ENCODE measurements at places on chromosomes 3 and 15.

GRCh38 chr3:172750069-172750367 lies 508 bp upstream of the ECT2 start:
- DNase-seq, result peak; percentile 1

DNA sequence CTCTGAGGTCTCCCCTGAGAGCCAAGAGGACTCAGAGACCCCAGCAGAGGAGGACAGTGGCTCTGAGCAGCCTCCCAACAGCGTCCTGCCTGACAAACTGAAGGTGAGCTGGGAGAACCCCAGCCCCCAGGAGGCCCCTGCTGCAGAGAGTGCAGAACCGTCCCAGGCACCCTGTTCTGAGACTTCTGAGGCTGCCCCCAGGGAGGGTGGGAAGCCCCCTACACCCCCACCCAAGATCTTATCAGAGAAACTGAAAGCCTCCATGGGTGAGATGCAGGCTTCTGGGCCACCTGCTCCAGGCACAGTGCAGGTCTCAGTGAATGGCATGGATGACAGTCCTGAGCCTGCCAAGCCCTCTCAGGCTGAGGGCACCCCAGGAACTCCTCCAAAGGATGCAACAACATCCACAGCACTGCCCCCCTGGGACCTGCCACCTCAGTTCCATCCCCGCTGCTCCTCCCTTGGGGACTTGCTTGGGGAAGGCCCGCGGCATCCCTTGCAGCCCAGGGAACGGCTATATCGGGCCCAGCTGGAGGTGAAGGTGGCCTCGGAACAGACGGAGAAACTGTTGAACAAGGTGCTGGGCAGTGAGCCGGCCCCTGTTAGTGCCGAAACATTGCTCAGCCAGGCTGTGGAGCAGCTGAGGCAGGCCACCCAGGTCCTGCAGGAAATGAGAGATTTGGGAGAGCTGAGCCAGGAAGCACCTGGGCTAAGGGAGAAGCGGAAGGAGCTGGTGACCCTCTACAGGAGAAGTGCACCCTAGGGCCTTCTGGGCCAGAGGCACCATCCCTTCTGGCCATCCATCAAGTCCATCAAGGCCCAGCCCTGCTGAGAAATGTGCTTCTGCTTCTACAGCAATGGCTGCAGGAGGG lies 23.6 kb downstream of the PLEKHO2 start:
- DNase-seq, result no peak

GRCh38 chr3:122931636-122932035 lies 95.9 kb downstream of the SEMA5B start:
- no peak for DNase-seq

GRCh38 chr3:108133048-108133369 lies 42.2 kb upstream of the CD47 start:
- DNase-seq, result no peak

DNA sequence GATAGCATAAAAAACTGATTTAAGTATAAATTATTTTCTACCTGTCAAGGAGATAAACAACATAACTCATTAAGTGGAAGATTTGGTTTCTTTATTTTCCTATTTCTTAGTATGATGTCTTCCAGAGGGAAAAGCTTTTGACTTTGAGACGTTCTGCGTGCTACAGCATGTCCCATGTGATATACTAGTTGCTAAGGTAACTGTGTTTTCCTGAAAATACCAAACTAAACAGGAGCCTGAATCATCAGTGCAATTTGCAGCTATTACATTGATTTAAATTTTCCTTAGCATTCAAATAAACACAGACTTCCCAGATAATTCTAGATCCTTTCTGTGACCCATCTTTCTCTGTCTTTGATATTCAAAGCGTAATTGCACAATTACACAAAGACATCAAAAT lies 117.7 kb upstream of the P2RY1 start:
- no peak for DNase-seq

DNA sequence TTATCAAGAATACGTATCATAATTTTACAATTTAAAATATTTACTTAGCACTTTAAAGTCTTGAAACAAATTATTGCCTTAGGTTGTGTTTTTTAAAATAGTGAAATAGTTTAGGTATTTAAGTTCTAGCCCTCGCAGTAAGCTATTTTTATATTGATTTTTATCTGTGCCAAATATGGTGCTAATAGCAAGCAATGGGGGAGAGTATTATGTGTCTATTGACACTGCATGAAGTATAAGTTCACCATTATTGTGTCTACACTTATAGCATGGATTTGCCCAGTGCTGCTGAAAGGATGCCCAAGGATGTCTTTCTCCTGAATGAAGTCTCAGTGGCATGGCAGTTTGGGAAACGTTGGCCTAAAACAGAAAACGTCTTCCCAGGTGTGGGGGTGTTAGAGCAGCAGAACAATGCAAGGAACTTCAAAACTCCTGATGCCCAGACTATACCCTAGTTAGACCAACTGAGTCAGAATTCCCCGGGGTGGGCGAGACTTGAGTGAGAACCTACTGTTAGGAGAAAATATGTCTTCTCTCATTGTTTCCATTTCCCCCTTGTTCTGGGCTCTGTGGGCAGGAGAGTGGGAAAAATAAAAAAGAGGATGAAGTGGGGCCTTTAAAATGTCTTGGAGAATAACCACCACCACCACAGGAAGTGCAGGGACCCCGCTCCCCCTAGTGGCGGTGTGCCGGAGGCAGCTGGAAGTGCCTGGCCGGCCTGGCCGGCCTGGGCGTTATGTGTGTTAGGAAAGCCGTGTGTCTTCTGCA lies 104.2 kb upstream of the SLC7A14 start:
- peak; percentile 30 for DNase-seq

- DNase-seq, result no peak
Observed at GRCh38 chr15:63133786-63134185, 12.1 kb downstream of the LACTB start.

GRCh38 chr15:72866182-72866581 lies 82.6 kb upstream of the ADPGK start:
- no peak for DNase-seq

GRCh38 chr15:91526424-91526823 lies 327.1 kb upstream of the SLCO3A1 start:
- DNase-seq, result no peak

DNA sequence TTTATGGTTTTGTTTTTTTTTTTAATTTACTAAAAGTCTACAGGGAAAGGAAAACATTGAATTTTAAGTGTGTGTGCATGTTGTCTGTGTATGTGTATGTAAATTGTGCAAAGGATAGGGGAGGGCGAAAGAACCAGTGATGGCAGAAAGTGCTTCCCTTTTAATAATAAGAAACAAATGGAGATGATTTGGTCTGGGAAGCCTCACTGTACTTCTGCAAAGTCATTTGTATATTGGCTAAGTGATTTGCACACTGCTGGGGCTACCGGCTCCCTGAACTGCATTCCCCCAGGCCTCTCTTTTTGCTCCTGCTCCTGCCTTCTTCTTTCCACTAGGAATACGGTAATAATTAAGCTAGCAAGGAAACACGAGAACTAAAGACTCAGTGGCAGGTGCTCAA lies 101.2 kb downstream of the CD47 start:
- no peak for DNase-seq

DNA sequence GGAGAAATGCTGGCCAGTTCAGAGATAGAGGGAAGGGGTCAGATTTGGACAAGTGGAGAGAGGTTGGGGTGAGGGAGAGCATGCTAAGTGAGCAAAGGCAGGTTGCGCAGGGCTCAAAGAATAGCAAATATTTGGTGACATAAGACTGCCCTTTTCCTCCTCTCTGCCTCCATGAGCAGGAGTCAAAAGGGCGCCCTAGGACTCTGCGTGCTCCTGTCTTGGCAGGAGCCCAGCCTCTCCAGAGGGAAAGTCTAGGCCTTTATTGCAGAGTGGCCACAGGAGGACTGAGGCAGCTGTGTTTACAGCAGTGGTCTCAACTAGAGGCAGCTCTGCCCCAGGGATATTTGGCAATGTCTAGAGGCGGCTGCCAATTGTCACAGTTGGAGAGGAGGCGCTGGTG lies 165.6 kb downstream of the FAM43A start:
- DNase-seq, result no peak

- DNase-seq, result no peak
Observed at GRCh38 chr3:4664412-4664811, 171.3 kb downstream of the ITPR1 start.

- DNase-seq, result no peak
Observed at GRCh38 chr15:73826711-73827251, 46.6 kb upstream of the TBC1D21 start.

DNA sequence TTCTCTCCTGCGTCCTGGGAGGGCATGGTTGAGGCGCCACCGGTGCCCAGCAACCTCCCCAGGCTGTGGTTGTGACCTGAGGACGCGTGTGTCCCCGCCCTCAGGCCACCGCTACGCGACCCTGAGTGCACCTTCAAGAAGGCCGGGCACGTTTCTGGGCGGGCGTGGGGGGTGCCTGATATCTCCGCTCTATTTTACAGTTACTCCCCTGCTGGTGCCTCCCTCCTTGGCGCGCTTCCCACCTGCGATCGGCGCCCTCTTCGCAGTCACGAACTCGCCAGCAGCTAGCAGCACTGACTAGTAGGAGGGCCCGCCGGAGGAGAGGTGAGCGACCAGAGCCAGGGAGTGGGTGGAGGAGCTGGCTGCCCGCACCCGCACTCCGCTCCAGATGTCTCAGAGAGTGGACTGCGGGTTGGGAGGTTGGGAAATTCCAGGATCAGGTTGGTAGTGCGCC lies 43.2 kb upstream of the POLG start:
- no peak for DNase-seq

GRCh38 chr15:78035321-78035751 lies 42.2 kb downstream of the TBC1D2B start:
- no peak for DNase-seq

- no peak for DNase-seq
Observed at GRCh38 chr3:52670621-52671521, 14.8 kb downstream of the PBRM1 start.

GRCh38 chr3:16188071-16188470 lies 13.6 kb downstream of the GALNT15 start:
- no peak for DNase-seq

DNA sequence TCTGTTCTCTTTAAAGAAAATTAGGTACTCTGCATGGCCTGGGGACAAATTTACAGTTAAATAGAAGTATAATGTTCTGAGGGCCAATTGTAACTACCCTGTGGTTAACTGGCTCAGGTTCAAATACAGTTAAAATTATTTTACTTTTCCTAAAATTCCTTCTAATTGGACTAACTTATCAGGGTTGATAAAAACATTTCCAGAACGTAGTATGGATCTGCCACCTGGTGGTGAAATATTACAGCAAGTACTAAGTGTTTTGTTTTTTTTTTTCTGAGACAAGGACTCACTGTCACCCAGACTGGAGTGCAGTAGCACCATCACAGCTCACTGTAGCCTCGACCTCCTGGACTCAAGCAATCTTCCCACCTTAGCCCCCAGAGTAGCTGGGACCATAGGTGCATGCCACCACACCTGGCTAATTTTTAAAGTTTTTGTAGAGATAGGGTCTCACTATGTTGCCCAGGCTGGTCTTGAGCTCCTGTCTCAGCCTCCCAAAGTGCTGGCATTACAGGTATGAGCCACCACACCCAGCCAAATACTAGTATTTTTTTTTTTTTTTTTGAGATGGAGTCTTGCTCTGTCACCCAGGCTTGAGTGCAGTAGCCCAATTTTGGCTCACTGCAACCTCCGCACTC lies 29.2 kb downstream of the NEO1 start:
- DNase-seq, result no peak

DNA sequence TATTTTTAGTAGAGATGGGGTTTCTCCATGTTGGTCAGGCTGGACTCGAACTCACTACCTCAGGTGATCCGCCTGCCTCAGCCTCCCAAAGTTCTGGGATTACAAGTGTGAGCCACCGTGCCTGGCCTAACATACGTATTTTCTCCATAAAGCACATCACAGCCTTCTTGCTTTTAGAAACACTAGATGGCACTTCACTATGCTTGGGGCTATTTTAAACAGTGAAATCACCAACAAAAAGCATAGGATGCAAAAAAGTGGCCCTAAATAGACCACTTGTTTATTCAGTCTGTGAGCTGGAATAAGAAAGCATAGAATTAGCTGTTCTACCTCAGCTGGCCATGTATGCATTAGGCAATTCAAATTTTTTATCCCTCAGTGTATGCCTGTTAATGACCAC lies 46.0 kb downstream of the PRICKLE2 start:
- no peak for DNase-seq

DNA sequence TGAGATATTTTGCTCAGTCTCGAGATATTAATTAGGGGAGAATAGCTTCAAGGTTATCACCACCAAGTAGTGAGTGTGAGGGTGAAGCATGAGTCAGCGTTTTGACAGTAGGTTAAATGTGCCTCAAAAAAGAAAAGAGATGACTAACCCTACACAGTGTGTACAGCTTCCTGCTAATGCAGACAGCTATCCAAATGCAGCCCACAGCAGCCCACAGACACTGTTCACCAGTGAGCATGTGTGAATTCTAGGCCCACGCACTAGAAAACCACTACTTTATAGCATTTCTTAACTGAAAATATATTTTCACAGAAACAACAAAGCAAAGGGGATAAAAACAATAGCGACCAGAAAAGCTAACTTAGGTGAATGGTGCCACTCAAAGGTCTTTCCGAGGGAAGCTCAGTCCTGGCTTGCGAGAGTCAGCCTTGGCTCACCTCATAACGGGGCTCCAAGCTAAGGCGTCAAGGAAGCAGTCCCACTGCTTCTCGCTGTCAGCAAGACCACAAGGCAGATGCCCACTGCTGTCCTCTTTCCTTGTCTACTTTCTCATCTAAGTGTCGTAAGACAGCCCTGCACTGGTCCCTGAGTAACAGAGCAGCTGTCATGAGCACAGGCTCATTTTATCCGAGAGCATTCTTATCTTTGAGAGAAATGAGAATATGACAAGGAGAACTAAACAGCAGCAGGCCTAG lies 47.6 kb downstream of the TXNRD3 start:
- no peak for DNase-seq

GRCh38 chr3:119817071-119817470 lies 35.2 kb downstream of the NR1I2 start:
- DNase-seq, result no peak

- no peak for DNase-seq
Observed at GRCh38 chr3:172397716-172398405, 50.4 kb downstream of the GHSR start.

DNA sequence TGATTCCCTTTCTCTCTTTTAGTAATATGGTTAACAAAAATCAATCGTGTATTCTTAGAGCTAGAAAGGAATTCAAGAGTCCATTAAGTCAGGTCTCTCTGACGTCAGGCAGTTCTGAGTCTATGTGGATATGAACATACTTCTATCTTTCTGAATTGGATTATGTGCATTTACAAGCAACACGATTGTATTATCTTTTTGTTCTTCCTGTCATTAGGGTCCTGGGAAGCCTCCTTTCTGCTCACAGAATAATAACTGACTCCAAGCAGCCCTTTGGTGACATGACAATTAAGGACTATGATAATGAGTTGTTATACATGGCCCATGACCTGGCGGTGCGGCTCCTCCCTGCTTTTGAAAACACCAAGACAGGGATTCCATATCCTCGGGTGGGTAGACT lies 14.0 kb downstream of the EDEM1 start:
- no peak for DNase-seq
